ENCODE measurements at places on chromosomes 7 and 10. TPM values are rescaled to one million over a fixed set of nuclear protein-coding genes. Genes with fewer than 3 reads are reported as not detected.

The C10orf71 gene
- total RNA-seq: not detected

The STEAP1 gene
- 20.7 TPM for total RNA-seq

The BMPR1A gene
- 31.6 TPM for total RNA-seq

The ABCB1 gene
- 3.2 TPM for total RNA-seq

The PPP1R9A gene
- 3.5 TPM for total RNA-seq

The VIPR2 gene
- total RNA-seq: not detected

The ORAI2 gene
- total RNA-seq: 22.3 TPM

The PTF1A gene
- total RNA-seq: not detected

The PLAC9 gene
- not detected for total RNA-seq

The MALSU1 gene
- 188 TPM for total RNA-seq

The SUGCT gene
- total RNA-seq: 14.6 TPM

The GPR15LG gene
- total RNA-seq: not detected

The GPR26 gene
- total RNA-seq: 0.03 TPM

The OR2A42 gene
- total RNA-seq: not detected

The CTAGE15 gene
- total RNA-seq: not detected

The TRIM73 gene
- total RNA-seq: 0.50 TPM

The ABI1 gene
- 44.4 TPM for total RNA-seq

The PKD2L1 gene
- total RNA-seq: not detected

The CAV2 gene
- 31.9 TPM for total RNA-seq

The GOT1 gene
- 32.4 TPM for total RNA-seq

The ZNF22 gene
- 5.6 TPM for total RNA-seq

The EVX1 gene
- not detected for total RNA-seq

The SKIDA1 gene
- 0.32 TPM for total RNA-seq

The HKDC1 gene
- 0.61 TPM for total RNA-seq

The XRCC2 gene
- 14.1 TPM for total RNA-seq

The SGCE gene
- 69.9 TPM for total RNA-seq

The DIP2C gene
- 8.1 TPM for total RNA-seq

The ZNF239 gene
- 1.8 TPM for total RNA-seq

The LBX1 gene
- total RNA-seq: not detected

The ACSM6 gene
- not detected for total RNA-seq

The GSAP gene
- 11.1 TPM for total RNA-seq

The CDH23 gene
- total RNA-seq: 0.29 TPM

The GRID1 gene
- 0.64 TPM for total RNA-seq

The PTPRN2 gene
- not detected for total RNA-seq

The TSPAN14 gene
- total RNA-seq: 43.7 TPM

The ATG9B gene
- total RNA-seq: 0.13 TPM

The ABCB4 gene
- total RNA-seq: 10.1 TPM

The ANXA11 gene
- total RNA-seq: 64.2 TPM

The TMEM176B gene
- 0.63 TPM for total RNA-seq

The EIF5AL1 gene
- total RNA-seq: 0.59 TPM

The LIPM gene
- not detected for total RNA-seq

The HTR5A gene
- total RNA-seq: 0.11 TPM

The HSPB1 gene
- 92.2 TPM for total RNA-seq

The AFAP1L2 gene
- 0.37 TPM for total RNA-seq

The CYP2C18 gene
- total RNA-seq: not detected

The ADIRF gene
- not detected for total RNA-seq

The UNCX gene
- total RNA-seq: not detected

The TMEM236 gene
- total RNA-seq: 0.03 TPM

The NCF1 gene
- total RNA-seq: not detected

The MOGAT3 gene
- not detected for total RNA-seq

The SH2B2 gene
- total RNA-seq: 2.5 TPM

The GJC3 gene
- total RNA-seq: 0.29 TPM

The NPY gene
- total RNA-seq: not detected

The NSUN6 gene
- 5.7 TPM for total RNA-seq

The LRRC18 gene
- total RNA-seq: not detected

The VSTM2A gene
- not detected for total RNA-seq

Data from SK-MEL-5 (cell line).